ENCODE measurements at places on chromosomes 1 and 21. TPM values are rescaled to one million over a fixed set of nuclear protein-coding genes. Genes with fewer than 3 reads are reported as not detected.

DNA sequence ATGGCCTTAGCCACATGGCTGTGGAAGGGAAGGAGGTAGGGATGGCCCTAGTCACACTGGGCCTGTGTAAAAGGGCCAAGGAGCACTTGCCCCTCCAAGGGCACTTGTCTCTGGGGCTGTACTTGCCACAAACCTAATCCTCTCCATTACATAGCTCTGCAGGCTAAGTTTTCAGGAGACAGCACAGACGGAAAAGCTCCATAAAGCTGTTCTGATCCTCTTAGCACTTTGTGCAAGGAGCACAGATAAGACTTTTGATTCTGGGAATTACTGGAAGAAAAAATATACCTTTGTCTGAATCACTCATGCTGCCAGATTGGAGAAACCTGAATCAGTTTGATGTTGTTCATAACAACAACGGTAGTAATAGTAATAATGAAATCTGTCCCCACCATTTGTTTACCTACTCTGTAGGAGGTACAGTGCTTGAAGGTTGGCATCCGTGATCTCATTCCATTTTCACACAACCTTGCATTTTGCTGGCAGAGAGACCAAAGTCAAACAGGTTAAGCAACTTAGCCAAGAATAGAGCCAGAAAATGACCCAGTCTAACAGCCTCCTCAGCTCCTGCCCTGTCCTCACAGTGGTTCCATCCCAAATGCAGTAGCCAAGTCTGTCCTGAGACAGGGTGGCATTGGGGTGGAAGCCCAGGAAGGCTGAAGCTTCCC is 207.1 kb downstream of the ROR1 start:
- no peak for DNase-seq

- DNase-seq, result no peak
Measured at GRCh38 chr1:14328685-14329084, 269.8 kb upstream of the KAZN start.

GRCh38 chr1:154730986-154731489 is 123.1 kb upstream of the ADAR start:
- no peak for DNase-seq

GRCh38 chr1:8903410-8903809 is 24.9 kb upstream of the ENO1 start:
- DNase-seq, result peak; percentile 74

GRCh38 chr1:205934788-205935187 is 8.5 kb downstream of the SLC26A9 start:
- no peak for DNase-seq

DNA sequence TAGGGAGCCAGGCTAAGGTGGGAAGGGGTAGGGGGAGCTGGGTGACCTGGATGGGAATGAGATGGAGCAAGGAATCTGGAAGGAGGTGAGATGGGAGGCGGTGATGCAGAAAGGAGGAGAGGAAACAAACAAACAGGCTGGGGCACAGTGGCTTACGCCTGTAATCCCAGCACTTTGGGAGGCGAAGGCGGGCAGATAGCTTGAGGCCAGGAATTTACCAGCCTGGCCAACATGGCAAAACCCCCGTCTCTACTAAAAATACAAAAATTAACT is 10.8 kb downstream of the CRABP2 start:
- no peak for DNase-seq

DNA sequence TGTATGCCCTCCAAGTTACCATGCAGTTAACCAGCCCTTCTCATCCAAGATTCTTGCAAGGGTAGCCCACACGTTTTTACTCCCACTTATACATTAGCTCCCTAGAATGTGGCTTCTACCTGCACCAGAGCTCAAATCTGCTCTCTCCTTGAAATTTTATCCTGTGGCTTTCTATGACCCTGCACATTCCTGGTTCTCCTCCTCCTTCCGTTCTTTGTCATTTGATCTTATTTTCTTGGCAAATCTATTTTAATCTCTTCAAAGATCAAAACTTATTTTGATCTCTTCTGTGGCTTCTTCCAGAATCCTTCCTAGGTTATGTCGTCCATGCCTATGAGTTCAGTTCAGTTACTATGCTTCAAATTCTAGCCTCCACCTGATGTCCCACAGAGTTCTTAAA is 115.6 kb upstream of the GUCA2B start:
- DNase-seq, result no peak

DNA sequence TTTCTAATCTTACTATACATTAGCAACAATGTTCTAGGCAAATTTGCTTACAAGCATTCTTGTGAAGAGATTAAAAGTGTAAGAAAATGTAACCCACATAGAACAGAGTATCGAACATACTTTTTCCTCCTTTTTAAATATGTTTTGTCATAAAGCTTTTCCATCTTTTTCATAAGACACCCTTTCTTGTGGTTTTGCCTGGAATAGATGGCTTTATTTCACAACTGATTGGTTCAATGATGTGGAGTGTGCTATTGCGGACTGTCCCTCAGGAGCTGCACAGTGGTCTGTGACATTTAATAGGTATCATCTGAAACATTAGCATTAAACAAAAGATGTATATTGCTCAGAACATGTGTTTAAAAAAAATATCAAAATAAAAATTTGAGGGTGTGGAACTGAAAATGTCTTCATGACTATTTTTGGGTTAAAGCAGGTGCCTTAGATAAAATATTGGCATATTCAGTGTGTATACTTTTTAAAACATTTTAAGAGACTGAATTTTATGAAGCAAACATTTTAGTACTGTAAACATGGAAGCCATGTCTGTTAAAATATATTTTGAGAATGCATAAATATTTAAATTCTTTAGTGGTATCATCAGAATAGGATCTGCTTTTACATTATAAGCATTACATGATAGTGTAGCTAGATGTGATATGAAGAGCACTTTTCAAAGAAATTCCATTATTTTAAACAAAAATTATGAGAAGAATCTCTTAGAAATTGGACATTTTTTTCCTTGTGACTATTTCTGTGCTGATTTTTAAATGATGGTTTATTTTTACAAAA is 48.3 kb upstream of the C1orf146 start:
- DNase-seq, result no peak

DNA sequence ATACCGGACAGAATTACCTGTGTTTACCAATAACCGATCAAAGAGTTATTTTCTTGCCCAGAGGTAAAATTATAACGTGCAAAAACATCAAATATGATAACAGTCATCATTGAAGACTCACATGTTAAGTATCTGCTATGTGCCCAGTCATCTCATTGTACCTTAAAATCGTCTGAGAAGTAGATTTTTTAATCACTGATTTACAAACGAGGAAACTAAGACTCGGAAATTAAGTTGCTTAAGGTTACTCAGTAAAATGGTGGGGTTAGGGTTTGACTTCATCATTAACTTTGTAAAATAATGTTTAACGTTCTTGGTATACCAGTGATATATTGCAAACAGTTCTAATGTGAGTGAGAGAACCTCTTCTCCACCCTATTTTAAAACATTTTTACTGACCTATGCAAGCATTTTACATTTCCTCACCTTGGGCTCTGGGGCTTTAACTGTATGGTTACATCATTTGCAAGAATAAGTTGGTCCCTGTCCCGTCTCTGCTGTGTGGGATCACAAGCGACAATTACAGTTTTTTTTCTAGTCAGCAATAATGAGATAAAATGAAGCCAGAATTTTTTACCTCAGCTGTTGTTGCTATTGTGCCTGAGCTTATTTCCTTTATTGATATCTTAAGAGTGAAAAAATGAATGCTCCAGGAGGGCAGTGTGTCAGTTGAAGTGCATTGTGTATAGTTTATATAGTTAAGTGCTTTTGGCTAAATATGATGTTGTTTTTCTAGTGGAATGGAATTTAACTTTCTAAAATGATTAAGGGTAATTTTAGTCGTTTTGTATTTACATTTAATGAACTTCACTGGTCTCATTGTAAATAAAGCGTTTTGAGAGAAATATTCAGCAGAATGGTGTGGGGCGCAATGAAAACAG is 2.7 kb downstream of the RPRD2 start:
- DNase-seq, result no peak

GRCh38 chr1:26792924-26793323 is 5.2 kb downstream of the PIGV start:
- no peak for DNase-seq

DNA sequence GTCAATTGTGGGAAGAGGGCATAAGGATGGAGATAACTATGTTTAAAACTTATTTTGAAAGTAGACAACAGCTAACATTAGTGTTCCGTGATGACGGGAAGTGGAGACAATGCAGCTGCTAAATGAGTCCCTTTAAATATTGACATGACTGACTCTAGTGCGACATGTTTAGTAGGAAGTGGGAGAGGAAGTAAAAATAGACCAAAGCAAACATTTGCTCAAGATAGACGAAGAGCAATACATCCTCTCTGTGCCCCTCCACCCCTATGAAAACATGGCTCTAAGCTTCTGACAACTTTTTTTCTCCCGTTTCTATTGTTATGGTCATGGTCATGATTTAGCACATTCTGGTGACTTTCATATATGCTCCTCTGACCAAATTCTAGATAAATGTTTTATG is 60.0 kb upstream of the HMCN1 start:
- DNase-seq, result peak; percentile 66

- DNase-seq, result peak; percentile 67
Measured at GRCh38 chr1:28885977-28886730, 28.2 kb upstream of the EPB41 start.

DNA sequence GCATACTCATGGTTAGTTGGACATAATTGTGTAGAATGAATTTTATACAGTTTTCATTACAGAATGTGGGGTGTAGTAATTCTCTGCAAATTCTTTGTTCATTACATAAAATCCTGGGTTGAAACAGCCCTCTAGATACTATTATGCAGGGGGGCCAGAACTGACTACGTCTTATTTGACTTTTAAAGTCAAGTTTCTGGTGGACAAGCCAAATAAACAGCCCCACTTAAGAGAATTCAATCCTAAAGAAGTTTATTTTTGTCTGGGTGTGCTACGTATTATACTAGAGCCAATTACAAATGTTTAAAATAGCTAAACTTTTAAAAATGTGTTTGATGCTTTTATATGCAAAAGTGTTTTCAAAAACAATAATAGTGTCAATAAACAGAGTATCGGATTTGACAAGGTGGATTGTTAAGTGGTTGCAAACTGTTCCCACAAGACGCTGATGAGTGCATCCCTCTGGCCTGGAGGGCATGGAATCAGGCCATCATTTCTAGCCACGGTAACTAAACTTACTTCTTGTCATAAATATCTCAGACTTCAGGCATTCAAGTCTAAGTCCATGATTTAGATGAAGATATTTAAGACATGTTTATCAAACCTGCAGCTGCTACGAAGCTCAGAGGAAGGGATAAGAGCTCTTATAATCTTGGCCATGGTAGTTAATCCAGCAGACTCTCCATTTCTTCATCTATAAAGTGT is 646.3 kb downstream of the KIF26B start:
- DNase-seq, result no peak

GRCh38 chr1:36273024-36273423 is 33.1 kb upstream of the SH3D21 start:
- no peak for DNase-seq

DNA sequence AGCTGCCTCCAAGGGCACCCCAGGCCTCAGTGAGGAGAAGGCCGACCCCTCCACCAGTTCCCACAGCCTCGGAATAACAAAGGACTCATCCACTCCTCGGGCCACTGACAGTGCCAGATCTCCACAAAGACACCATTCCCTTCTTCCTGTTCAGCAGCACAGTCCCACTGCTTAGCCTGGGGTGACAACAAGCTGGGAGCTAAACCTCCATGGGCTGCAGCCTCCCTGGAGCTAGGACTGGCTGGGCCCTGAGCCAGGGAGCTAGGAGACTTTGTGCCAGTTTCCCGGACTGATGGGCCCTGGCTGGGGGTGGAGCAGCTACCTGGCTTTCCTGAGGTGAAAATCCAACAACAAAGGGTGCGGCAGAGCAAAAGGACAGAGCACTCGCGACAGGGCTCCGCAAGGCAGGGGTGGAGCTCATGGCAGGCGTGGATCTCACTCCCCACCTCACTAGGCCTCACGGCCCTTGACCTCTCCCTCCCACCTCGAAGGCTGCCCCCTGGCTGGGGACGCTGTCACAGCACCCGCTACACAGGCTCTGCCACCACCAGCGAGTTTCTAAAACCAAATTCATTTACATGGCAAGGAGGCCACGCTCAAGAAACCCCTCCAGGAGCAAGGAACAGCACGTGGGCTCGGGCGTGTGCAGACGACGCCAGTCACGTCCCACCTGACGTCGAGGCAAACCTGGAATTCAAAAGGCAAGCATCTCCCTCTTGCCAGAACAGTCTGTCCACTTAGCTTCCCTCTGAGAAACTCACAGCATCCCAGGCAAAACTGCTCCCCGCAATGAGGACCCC is 13.8 kb downstream of the SLC35E2B start:
- DNase-seq, result peak; percentile 86

GRCh38 chr1:30933874-30934252 is 25.3 kb upstream of the SDC3 start:
- DNase-seq, result no peak

GRCh38 chr1:89553157-89553556 is 28.5 kb downstream of the LRRC8B start:
- no peak for DNase-seq

DNA sequence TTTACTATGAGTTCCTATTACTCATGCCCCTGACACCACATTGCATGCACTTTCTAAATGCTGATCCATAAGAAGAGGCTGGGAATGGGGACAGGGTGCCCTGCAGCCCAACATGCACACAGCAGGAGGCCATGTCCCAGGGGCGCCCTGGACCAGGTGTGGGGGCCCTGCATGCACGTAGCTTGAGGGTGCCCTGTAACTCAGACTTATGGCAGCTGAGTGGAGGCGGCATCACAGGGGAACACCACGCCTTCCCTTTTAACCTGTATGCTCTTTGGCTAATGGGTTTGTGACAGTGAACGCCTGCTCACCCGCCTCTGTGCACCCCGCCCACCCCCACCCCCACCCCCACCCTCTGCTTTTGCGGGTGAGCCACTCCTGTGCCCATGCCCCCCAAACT is 36.1 kb downstream of the SNAP47 start:
- no peak for DNase-seq

DNA sequence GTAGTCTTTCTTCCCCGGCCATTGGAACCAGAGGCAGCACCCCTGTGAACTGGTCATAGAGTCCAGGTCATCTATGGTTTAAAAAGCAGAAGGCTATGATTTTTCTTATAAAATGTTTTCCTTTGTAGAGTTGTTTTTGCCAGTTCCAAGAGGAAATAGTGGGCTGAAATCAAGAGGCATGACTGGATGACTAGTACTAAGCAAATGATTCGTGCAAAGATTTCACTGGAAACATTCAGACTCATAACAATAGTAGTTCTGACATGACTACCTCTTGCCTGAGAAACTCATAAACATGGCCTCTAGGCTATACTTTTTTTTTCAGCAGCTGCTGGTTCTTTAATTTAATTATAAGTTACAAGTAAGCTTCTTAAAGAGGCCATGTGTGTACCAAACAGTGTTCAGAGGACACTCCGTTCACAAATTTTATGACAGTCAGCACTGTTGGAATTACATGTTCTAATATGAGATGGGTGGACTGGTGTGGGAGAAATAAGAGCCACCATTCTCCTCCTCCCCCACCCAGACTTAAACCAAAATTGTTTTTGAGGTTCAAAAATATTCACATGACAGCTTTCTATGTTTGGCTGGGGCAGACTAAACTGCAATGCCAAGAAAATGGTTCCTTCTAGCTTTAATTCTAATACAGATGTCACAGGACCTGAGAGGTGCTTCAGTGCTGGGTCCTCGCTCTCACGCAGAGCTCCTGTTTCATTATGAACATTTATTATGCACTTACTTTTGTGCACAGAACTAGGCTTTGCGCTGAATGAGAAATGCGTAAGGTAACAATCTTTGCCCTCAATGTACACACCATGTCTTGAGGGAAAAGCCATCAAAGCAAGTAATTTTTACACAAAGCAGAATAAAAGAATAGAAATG is 147.5 kb downstream of the ZC3H11B start:
- DNase-seq, result no peak

Gene PDC
- total RNA-seq, result not detected

Gene IGSF3
- total RNA-seq, result 2.2 TPM

Gene FOXD2
- 0.07 TPM for total RNA-seq

Gene TAL1
- total RNA-seq, result not detected

Gene ALX3
- total RNA-seq, result not detected

Gene SPRR2B
- total RNA-seq, result not detected

Gene CTSE
- total RNA-seq, result not detected

Gene WDR47
- total RNA-seq, result 11.8 TPM

Data from activated CD4-positive, alpha-beta T cell treated with anti-CD3 and anti-CD28 coated beads, Interleukin-2, amount 10 ng/mL, durations not matched to agents 24 days and 14 days (primary cell).